ENCODE measurements at places on chromosomes 13 and 19.
A peak's percentile ranks its signal among the peaks of the same experiment; 100 is the strongest.

GRCh38 chr13:36428086-36428485, 4.2 kb upstream of the CCNA1 start:
- DNase-seq, result no peak

- no peak for DNase-seq
Observed at GRCh38 chr13:90623318-90624011, 724.0 kb upstream of the MIR17HG start.

- DNase-seq, result no peak
Observed at GRCh38 chr19:12838182-12838885, at the start of gene MAST1. Gene MAST1, plus strand, starts transcription at chr19:12838515. Its CDS starts 58 bp downstream, at chr19:12838573.

- DNase-seq, result peak; percentile 30
Observed at GRCh38 chr13:76991432-76991795, 467 bp upstream of the CLN5 start.

- DNase-seq, result no peak
Observed at GRCh38 chr19:39631178-39631577, 24.5 kb upstream of the LGALS16 start.

- peak; percentile 99 for DNase-seq
Observed at GRCh38 chr19:45001087-45001739, at the start of gene RELB. Gene RELB, plus strand, starts transcription at chr19:45001464. Its CDS starts 116 bp downstream, at chr19:45001580.

GRCh38 chr19:56114051-56114777, 6.9 kb downstream of the ZNF787 start:
- no peak for DNase-seq

DNA sequence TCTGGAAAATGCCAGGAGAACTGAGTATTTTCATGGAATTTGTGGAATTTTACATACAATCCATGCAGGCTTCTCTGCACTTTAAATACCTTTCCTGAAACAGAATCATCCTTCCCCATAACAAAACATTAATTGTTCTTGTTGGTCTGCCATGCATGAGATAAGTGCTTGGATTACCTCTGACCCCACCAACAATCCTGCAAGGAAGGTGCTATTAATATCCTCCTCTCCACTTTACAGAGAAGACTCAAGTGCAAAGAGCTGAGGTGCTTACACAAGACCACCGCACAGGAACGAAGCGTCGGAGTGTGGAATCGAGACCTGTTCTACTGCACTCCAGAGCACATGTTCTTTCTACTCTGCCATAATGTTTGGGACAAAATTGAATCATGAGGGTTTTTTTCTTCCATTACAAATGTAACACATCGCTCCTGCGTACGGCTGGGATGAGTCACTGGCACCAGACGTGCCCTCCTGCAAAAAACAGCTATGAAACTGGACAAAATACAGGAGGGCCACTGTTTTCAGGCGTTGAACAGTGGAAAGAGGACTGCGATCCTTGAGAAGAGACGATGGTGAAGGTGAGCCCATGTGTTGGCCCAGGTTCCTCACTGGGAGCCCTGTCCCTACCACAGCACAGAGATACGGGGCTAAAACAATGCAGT, 12.9 kb upstream of the LRRC4B start:
- no peak for DNase-seq

GRCh38 chr19:11136400-11137101, 19.0 kb downstream of the SPC24 start:
- no peak for DNase-seq

DNA sequence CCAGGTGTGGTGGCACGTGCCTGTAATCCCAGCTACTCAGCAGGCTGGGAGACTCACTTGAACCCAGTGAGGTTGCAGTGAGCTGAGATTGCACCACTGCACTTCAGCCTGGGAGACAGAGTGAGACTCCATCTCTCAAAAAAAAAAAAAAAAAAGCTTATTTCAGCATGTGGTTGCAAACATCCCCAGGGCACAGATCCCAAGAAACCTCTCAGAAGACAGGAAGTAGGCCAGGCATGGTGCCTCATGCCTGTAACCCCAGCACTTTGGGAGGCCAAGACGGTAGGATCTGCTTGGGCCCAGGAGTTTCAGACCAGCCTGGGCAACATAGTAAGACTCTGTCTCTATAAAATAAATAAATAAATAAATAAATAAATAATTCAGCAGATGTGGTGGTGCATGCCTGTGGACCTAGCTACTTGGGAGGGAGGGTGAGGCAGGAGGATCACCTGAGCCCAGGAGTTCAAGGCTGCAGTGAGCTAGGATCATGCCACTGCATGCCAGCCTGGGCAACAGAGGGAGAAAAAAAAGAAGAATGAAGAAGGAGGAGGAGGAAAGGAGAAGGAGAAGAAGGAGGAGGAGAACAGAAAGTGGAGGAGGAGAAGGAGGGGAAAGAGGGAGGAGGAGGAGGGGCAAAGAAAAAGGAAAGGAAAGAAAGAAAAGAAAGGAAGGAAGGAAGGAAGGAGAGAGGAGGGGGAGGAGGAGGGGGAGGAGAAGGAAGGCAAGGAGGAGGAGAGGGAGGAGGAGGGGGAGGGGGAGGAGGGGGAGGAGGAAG, 4.3 kb upstream of the LRRC8E start:
- DNase-seq, result no peak

DNA sequence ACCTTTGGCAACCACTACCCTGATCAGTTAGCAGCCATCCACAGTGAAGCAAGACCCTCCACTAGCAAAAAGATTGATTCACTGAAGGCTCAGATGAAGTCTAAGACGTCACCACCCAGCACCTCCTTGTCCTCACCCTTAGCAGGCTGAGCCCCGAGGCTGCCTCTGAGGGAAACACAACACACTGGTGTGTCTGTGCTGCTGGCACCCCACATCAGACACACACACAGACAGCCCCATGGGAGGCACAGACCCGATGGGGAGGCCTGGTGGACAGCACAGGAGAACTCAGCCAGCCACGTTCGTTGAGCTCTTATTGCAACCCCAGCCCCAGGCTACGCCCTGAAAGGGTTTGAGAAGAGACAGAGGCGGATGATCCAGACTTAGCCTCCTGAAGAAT, 94.7 kb downstream of the ZDHHC20 start:
- no peak for DNase-seq

GRCh38 chr19:42032431-42032830, 37.6 kb downstream of the GRIK5 start:
- no peak for DNase-seq

GRCh38 chr13:96216543-96216942, 126.6 kb downstream of the HS6ST3 start:
- DNase-seq, result no peak

GRCh38 chr19:795073-795611, 2.1 kb upstream of the PTBP1 start:
- no peak for DNase-seq

GRCh38 chr13:91405240-91405639, 6.8 kb downstream of the GPC5 start:
- no peak for DNase-seq

- DNase-seq, result no peak
Observed at GRCh38 chr19:21117041-21117907, 24.6 kb upstream of the ZNF431 start.

GRCh38 chr13:46382224-46382623, 4.8 kb downstream of the RUBCNL start:
- DNase-seq, result no peak

- no peak for DNase-seq
Observed at GRCh38 chr19:7940841-7941240, 2.6 kb downstream of the TIMM44 start.

DNA sequence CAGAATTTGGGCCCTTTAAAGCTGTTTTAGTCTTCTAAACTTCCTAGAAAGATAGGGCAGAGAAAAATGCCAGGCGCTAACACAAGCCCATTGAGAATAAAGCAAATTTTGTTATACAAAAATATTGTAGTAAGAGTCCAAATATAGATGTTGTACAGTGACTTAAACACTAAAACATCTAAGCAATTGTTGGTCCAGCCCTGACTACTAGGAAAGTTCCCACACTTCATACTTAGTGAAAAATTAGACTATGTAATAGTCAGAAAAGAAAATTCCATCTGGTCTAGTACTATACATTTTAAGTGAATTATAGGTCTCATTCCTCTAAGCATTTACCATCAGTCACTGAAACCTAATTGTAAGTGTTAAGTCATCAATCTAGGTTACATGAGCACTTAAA, 1518.3 kb upstream of the SLC10A2 start:
- no peak for DNase-seq

- DNase-seq, result no peak
Observed at GRCh38 chr13:109816808-109817203, 30.4 kb upstream of the IRS2 start.

DNA sequence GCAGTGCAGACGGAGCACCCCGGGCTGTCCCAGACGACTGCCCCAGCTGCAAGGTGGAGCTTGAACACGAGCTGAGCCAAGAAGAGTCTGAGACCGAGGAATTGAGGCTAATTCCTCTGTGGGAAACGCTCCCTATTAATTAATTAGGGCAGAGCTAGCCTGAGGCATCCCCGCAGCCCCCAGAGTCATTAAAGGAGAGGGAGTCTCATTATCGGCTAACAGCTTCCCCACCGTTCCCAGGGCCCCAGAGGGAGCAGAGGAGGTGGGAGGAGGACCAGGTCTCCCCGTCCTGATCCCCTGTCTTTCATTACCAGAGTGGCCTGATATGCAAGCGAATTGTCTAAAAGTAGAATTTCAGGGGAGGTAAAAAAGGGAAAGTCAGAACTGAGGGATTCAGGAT, 13.1 kb upstream of the SLC1A6 start:
- no peak for DNase-seq

DNA sequence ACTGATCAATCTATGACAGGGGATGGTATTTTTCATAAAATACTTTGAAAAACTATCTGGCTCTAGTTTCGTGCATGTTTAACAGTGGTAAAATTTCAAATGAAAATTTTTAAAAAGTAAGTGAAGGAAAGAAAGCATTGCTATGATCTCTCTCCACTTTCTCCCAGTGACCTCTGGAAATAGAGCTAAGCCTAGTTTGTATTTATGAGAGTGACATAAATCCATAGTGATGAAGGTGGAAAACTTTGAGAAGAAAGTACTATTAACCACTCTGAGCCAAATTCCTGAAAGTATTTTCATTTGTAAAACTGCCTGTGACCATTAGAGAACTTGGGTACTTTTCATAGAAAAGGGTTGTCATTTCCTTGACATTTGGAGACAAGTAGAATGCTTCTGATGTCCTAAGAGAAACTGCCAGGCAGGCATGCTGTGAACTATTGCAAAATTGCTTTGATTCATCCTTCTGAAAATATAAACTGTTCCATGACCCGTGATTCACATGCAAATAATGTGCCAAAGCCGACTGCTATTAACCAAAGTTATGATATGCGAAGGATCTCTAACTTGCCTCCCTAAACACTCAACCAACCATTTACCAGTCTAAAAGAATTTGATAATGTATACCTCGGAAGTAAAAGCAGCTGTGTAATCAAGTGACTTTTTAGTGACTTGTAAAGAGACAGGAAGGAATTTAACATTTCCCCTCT, 133.2 kb downstream of the VWA8 start:
- DNase-seq, result no peak

Measured in stimulated activated CD4-positive, alpha-beta T cell treated with anti-CD3 and anti-CD28 coated beads, TNF-alpha, amount 100 ng/mL, for 1 hour (primary cell).